ENCODE measurements at places on chromosomes 4 and X. TPM values are rescaled to one million over a fixed set of nuclear protein-coding genes. Genes with fewer than 3 reads are reported as not detected.

ATP6AP1 gene
- total RNA-seq = 38.5 TPM

GAGE1 gene
- total RNA-seq = not detected

TBX22 gene
- total RNA-seq = not detected

HERC5 gene
- 5.9 TPM for total RNA-seq

MAGEC3 gene
- total RNA-seq = not detected

NPY2R gene
- not detected for total RNA-seq

ETDA gene
- not detected for total RNA-seq

NEIL3 gene
- 12.3 TPM for total RNA-seq

EVC2 gene
- total RNA-seq = 0.89 TPM

MAGEE2 gene
- total RNA-seq = not detected
